ENCODE measurements at places on chromosomes 7 and 10.

- no peak for DNase-seq
Measured at GRCh38 chr7:153217032-153217431, 457.5 kb downstream of the ACTR3B start.

GRCh38 chr10:97065128-97065527, 120.6 kb downstream of the SLIT1 start:
- no peak for DNase-seq

- no peak for DNase-seq
Measured at GRCh38 chr10:99658622-99659030, 683 bp upstream of the ENTPD7 start.

DNA sequence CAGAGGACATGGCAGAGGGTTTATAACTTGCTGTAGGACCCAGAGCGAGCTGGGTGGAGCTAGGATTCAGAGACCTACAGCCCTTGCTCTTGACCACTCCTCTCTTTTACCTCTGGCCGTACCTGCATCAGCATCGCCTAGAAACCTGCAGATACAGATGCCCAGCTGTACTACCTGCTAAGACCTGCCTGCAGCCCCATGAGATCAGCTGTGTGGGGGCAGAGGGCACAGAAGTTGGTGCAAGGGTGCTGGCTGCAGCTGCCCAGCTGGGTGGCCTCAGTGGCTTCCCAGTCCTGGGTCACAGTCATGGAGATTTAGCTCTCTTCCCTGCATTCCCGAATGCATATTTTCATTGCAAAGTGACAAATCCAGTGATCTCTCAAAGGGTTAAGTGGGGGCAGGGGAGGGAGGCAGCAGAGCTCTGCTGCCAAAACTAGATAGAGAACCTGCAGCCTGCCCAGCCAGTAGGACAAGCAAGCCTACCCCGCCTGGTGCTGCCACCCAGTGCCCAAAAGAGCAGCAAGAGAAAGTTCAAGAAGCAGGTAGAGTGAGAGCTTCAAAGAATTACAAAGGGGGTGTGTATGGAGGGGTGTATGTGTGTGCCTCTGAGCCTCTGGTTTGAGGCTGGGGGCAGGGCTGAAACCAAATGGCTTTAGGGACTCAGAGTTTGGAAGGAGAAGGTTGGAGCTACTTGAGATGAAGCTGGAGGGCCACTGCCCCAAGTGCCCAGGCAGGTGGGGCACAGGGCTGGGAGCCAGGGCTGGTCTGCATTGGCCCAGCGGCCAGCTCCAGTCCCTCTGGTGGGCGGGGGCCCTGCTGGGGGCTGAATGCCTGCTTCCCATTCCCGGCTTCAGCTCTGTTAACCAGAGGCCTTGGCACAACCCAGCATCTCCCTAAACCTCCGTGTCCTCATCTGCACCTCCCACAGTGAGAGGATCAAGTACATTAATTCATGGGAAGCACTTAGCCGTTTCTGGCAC, 6.9 kb downstream of the FAM241B start:
- no peak for DNase-seq

- DNase-seq = no peak
Measured at GRCh38 chr7:28998105-28998504, 40.0 kb upstream of the TRIL start.
